ENCODE measurements at places on chromosomes 12 and 14.

GRCh38 chr14:59688224-59689170 is 111.9 kb upstream of the CCDC175 start:
- peak; percentile 74 for DNase-seq

- no peak for DNase-seq
Observed at GRCh38 chr14:34713681-34714319, 593 bp downstream of the CFL2 start.

DNA sequence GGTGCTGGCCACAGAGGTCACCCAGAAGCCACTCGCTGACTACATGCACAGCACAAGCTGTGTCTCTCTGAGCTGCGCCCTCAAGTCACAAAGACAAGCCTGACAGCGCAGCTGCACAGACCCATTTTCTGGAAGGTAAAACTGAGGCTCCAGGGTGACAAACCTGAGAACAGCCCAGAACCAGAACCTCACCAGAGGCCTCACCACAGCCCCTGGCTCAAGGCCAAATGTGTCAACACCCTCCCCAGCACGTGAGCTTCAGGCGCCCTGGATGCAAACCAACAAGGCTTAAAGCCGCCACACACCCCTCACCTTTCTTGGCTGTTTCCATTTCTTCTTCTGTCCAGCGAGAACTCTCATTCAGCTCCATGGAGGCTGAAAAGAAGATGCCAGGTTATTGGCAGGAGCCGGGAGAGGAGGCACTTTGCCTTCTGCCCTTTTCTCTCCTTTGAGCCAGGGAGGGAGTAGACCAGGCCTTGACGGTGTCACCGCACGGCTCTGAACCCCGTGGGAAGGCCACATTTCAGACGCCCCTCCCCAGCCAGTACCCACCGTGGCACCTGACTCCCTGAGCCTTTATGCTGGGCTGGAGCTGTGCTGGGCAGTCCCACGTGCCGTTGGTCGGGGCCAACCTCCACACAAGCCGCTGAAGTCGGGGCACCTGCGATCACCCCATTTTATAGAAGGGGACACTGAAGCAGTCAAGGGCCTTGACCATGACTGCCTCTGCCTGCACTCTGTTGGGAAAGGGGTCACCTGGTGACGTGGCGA is 103.1 kb downstream of the RFLNA start:
- DNase-seq = no peak

GRCh38 chr14:89146274-89146673 is 270.8 kb downstream of the FOXN3 start:
- DNase-seq = no peak

- no peak for DNase-seq
Observed at GRCh38 chr12:27554421-27555186, 30.6 kb downstream of the PPFIBP1 start.

DNA sequence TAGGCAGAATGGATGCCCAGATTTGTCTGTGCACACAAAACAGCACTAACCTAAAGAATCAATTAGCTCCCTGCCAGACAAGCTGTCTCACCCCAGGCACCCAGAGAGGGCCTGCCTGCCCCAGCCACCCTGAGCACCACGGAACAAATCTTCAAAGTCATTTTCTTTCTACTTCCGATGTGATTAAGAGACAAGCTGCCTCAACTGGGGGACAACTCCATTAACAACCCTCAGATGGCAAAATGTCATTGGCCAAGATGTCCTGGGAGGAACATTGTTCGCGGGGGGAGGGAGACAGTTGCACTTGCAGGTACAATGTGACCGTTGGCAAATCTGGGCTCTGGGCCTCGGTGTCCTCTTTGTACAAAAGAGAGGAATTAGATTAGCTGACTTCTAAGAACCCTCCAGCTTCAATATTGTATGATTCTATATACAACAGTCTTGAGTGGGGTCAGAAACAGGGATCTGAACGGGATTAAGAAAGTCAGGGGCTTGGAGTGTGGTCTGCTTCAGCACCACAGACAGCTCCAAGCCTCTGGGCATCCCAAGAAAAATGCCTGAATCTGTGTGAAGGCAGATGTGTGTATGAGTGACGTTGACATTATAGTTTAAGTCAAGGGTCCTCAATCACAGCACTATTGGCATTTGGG is 42.8 kb upstream of the CMKLR1 start:
- DNase-seq = no peak

DNA sequence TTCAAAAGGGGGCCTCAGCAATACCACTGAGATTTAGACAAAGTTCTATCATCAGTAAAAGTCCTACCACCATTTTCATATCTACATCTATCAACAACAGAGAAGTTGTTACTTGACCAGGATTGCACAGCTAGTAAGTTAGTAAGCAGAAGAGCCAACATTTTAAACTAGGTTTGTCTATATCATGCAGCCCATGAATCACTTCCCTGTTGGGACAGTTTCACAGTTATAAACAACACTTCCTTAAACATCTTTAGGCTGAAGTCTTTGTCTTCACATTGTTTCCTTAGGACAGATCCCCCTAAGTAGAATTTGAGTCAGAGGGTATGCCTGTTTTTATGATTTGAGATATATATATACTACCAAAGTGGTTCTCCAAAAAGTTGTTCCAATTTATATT is 68.5 kb downstream of the DAO start:
- DNase-seq = no peak
